ENCODE measurements at places on chromosomes 2 and 18.

DNA sequence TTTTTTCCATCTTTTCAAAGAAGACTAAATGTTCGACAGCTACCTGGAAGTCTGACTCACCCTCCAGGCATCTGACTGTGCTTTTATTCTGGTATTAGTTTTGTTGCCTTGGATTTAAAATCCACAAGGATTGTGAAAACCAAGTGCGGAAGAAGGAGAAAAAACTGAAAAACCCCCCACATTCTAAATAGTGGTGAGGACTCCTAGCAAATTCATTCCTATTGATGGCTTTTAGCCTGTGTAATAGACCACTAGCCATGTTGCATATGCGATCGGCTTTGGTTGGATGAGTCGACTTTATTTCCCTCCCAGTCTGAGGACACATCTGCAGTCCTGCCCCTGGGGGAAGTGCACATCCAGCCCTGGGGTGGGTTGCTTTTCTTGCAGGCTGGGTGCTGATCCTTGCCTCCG is 16.9 kb downstream of the LDLRAD4 start:
- DNase-seq: no peak

DNA sequence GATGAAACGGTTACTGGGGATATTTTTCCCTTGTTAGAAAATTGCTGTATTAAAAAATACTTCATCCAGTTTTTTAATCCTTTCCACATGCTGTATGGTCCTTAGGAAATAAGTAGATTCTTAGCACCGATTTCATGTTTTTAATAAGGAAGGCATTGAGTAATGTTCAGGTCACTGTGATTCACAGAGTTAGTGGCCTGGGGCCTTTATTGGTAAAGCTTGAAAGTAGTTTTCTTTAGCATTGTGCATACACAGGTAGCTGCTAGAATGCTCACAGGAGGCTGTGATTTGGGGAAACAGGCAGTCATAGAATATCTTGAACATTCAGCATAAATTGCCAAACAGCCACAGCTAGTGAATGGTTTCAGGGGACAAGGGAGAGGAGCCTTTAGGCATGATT is 79.8 kb downstream of the XRCC5 start:
- no peak for DNase-seq

- no peak for DNase-seq
Observed at GRCh38 chr2:217538719-217539118, 464.1 kb downstream of the TNS1 start.

DNA sequence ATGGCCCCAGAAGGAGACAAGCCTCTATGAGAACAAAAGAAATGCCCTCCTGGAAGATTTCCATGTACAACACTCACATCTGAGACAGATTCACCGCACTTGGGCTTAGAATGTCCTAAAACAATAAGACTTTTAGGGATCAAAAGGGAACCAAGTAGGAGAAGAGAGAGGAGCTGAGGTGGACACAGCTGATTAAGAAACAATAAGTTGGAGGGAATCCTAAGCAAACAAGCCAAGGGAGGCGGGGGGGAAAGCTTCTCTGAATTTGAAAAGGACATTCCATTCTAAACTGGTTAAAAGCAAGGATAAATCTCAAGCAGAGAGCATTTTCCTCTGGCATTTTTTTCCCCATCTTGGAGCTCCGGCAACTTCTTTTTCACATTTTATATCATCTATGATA is 9.9 kb downstream of the ACVR1 start:
- DNase-seq: no peak

DNA sequence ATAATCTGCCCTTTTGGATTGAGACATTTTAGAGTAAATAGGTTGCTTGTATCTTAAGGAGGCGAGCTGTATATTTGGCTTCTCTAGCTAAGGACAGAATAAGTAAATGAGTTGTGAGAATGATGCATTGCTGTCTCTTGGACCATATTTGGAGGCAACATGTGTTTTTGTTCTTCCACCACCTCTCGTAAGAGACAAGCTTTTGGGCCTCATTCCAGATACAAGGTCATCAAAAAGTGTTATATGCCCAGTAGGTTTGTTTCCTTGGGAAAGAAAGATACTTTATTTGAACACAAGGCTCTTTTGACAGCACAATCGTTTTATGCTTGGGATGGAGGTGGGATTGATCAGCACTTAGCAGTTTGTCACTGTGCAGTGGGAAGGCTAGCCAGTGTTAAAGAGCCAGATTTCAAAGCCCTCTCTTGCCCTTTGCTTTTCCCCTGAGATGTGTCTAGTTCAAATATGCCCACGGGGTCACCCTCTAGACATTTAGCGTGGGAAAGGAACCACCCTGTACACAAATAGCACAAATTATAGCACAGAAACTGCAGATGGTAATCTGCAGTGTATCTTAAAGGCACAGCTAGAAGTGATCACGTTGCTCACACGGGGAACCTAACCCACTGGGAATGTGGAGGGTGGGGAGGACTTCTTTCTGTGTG is 131.3 kb downstream of the MAP4K4 start:
- no peak for DNase-seq

GRCh38 chr18:46374850-46375249 is 270.7 kb downstream of the HAUS1 start:
- DNase-seq: no peak

- DNase-seq: peak; percentile 22
Observed at GRCh38 chr2:240626531-240627300, 1.4 kb downstream of the GPR35 start.

DNA sequence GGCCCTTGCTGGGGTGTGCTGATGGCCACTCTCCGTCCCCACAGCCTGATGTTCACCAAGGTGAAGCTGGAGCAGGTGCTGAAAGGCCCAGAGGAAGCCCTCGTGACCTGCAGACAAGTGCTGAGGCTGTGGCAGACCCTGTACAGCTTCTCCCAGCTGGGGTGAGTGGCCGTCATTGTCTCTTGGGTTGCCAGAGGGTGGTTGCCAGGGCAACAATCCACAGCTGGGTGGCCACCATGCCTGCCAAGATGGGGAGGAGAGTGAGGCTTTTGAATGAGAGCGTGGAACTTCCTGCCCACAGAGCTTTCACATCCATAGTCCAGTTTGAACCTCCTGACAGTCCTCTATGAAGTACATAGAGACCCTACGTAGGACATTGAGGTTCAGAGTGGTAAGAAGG is 108.8 kb downstream of the STPG4 start:
- DNase-seq: no peak

DNA sequence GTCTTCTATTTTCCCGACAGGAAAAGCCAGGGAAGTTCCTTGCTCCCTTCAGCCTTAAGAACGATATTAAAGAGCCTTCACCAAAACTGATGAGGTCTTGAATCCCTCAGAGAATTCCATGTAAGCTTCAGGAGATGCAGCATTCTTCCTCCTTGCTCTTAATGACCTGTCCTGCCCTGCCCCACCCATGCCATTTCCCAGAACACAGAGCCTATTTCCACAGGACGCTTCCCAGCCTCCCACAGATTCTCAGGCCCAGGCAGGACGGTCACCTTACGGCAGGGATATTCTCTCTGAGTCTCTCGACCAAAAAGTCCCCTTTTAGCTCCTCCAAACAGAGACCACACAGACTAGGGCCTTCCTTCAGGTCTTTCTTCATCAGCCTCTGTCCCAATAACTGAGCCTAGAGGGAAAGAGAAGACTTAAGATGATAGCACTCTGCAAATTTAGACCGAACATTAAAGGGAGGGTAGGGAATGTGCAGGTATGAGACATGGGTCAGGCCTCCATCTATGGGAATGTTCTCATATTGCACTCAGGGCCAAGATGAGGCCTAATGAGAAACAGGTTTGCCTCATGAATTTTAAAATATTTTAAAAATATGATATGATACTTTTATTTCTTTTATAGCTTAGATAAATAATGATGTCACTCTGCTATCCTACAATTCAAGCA is 62.1 kb downstream of the COBLL1 start:
- no peak for DNase-seq

DNA sequence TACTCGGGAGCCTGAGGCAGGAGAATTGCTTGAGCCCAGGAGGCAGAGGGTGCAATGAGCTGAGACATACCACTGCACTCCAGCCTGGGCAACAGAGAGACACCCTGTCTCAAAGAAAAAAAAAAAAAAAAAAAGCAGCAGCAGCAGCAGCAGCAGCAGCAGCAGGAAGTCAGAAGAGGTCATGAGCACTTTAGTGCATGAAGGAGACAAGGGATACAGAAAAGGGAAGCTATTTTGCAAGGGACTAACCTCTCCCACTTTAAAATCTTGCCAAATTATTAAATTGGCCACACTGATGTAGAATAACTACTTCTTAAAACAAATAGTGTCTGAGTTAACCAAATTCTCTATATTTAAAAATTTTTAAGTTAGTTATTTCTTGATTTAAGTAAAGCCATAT is 113.4 kb upstream of the PDE1A start:
- no peak for DNase-seq

- no peak for DNase-seq
Observed at GRCh38 chr2:29311458-29311857, 196.2 kb downstream of the CLIP4 start.

GRCh38 chr2:106644623-106645022 is 157.5 kb downstream of the CD8B2 start:
- DNase-seq: no peak

GRCh38 chr2:177398290-177398683 is 5.7 kb downstream of the AGPS start:
- DNase-seq: no peak

DNA sequence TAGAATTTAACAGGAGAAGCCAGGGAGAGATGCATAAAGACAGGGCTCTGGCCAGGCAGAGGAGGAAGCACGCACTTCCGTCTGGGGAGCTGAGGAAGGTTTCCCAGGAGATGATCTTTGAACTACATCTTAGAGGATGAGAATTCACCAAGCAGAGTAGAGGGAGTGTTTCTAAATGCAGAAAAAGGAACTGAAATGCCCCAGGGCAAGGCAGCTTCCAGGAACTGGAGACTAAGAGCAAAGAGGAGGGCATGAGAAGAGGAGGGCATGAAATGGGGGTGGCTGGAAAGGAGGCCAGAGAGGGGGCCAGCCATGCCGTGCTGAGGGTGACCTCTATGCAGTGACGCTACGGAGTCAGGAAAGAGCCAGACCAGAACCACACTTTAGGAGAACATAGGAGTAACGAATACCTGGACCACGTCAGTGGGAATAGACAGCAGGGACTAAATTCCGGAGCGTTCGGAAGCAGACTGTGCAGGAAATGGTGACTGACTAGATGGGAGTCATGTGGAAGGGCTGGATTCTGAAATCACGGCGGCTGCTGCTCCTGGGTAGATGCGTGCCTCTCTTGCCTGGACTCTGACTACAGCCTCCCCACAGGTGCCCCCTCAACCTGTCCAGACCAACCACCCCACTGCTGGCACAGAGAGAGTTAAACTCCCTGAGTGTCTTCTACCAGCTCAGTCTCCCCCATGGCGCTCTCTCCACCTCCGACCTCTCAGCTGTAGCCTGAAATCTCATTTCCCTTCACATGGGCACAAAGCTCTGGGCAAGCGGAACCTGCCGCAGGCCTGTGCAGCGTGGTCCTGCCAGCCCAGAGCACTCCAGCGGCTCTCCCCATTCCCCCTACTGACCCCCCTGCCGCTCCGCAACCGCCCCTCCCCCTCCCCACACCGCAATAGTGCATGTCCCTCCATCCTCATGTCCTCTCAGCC is 87.0 kb upstream of the RTN4 start:
- DNase-seq: no peak

DNA sequence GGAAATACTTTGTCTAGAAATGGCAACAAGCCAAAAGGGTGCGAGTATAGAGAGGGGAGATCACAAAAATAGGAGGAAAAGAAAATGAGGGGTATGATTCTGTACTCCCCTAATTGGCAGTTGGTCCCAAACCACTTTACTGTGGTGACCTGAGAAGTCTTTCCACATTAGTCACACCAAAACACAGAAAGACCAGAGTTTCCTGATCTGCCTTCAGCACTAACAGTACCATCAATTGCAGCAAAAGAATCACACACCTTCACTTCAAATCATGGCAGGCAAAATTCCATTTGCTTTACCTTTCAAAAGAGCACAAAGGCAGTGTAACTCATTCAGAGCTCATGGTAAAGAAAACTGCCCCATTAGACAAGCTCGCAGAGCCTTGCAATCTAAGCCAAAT is 86.8 kb downstream of the ALK start:
- DNase-seq: no peak

- DNase-seq: no peak
Observed at GRCh38 chr2:120907822-120908221, 172.2 kb downstream of the GLI2 start.

DNA sequence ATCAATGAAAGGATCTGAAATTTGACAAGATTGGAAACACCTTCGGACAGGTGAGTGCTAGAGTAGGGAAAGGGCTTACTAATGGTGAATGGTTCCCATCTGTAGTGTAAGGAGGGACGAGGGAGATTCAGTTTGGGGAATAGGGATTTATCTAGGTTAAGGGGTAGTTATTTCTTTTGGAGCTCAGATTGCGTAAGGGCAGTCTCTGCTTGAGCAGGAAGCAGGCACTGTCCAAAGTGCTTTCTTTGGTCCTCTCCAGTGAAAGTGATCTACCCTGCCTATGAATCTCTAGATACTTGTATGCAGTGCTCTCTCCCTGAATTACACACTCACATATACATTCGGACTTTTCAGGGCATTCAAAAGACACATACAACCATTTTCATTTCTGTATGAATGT is 272.9 kb upstream of the FIGN start:
- DNase-seq: no peak

DNA sequence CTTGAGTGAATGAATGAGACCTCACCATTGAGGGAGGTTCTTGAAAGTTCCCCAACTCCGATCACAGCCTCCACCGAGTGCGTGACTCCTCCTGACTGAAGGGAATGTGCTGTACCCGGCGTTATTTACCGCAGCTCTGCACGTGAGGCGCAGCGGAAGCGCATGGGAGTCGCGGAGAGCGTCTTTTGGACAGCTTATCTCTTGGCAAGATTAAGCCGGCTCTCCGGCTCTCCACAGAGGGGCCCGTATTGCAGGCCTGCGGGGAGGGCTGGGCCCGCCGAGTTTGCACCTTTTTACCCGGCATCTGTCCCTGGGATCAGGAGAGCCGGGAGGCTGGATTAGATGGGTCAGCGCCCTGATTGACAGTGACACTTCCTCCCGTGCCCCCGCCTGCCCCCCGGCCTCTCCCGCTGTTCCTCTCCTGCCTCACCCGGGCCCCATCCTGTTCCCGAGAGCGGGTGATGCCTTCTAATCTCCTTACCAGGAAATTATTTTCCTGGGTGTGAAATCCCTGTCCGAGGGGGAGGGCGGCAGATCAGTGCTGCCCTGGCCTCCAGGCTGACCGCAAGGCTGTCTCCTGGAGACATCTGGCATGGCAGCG is 176.3 kb downstream of the INHBB start:
- DNase-seq: no peak

DNA sequence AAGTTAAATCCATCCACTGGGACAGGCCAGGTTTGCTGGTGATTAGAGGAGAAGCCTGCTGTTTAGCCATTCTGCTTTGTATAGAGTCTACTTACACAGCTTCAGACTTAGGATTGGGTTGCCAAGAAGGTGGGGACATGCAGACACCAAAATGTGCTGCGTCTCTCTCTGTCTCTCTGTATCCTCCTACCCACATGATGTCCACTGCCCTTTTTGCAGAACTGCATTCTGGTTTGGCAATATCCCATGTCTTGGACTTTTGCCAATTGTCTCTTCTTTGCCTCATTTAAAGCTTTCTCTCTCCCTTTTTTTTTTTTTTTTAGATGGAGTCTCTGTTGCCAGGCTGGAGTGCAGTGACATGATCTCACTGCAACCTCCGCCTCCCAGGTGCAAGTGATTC is 261.1 kb upstream of the FN1 start:
- DNase-seq: no peak

- DNase-seq: no peak
Observed at GRCh38 chr18:10152475-10152874, 238.7 kb downstream of the VAPA start.
